ENCODE measurements at places on chromosomes 6 and 20. TPM values are rescaled to one million over a fixed set of nuclear protein-coding genes. Genes with fewer than 3 reads are reported as not detected.

Gene ECT2L
- total RNA-seq, result not detected

Gene NOX3
- total RNA-seq, result not detected

- no peak for DNase-seq
Measured at GRCh38 chr20:34085544-34086040, 26.5 kb downstream of the EIF2S2 start.

DNA sequence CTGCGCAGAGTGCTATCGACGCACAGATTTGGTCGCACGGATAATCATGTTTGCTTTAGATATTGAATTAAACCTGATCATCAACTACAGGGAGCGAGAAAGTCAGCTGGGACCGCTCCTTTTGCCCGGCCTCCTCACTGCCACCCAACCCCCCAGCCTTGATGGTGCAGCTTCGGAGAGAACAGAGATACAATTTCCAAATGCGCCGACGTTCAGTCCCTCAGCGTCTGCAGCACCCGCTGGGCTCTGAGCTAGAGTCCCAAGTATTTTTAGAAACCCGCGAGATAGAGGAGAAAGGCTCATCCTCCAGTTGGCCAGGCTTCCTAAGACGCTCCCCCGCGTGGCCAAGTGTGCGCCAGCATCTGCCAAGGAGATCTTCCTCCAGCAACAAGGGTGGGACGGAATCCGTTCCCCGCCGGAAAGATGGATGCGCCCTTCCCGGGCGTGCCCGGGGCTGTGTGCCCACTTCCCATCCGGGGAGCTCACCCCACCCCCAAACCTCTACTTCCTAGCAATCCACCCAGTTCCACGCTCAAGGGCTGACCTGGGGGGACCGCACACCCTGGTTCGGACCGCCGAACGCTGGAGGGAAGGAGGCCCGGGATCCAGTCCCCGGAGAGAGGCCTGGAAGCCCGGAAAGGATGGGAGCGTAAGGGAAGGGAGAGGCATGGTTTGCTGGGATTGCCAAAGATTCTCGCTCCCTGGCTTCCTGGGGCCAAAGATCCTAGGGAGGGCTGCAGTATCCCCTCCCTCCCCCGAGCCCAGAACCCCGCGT lies 4.1 kb downstream of the NKX2-2 start:
- DNase-seq, result no peak

DNA sequence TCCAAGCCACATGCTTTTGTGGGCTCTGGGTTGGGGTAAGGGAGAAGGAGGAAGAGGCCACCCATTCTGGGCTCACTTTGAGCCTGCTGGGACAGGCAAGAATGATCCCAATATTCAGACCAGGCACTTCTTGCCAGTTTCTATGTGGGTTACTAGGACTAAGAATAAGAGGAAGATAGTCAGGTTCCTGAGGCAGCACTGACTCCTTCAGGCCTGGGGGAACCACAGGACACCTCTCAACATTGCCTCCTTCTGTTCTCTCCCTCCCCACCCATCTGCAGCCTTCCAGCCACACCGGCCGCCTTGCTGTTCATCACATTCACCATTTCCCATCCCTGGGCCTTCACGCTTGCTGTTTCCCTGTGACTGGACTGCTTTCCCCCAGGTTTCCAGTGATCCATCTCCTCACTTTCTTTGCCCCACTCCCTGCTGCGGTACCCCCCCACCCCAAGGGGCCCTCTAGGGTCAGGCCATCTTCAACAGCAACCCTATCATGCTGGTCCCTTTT lies 69.2 kb upstream of the SIRPA start:
- DNase-seq, result no peak
